ENCODE measurements at places on chromosomes 2 and 18.

DNA sequence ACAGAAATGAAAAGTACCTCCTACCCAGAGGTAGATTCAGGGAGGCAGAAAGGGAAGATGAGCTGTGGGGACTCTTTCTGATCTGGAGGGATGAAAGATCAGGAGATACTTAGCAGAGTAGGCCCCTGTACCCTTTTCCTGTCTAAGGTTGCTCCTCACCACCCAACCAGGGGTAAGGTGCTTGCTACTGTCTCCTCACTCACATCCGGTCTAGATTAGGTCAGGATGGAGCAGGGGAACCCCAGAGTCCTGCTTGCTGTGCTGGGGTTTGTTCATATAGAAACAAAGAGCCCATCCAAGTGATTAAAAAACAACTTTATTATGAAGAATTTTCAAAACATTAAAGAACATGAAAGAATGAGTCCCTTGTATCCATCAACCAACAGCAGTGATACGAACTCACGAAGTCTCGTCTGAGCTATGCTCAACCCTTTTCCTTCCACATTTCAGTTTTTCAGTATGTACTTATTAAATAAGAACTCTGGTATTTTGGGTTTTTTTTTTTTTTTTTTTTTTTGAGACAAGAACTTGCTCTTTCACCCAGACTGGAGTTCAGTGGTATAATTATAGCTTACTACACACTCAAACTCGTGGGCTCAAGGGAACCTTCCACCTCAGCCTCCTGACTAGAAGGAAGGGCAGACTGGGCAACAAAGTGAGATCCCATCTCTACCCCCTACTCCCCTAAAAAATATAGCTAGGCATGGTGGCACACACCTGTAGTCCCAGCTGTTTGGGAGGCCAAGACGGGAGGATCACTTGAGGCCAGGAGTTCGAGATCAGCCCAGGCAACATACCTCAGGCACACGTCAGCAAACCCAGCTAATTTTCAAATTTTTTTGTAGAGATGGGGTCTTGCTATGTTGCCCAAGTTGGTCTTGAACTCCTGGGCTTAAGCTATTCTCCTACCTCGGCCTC lies 28.5 kb upstream of the MCFD2 start:
- DNase-seq: no peak

DNA sequence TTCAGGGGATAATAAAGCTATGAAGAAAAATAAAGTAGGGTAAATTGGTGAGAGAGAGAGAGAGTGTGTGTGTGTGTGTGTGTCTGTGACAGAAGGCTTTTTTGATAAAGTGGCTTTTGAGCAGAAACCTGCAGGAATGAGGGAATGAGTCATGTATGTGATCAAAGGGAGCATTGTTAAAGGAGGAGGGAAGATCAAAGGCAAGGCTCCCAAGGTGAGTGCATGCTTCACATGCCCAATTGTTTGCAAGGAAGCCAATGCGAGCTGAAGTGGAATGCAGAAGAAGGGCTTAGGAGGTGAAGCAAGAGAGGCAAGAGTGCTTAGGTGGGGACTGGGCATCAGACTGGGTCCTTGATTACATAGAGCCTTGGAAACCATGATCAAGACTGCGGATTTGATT lies 96.8 kb downstream of the DNAH6 start:
- no peak for DNase-seq

DNA sequence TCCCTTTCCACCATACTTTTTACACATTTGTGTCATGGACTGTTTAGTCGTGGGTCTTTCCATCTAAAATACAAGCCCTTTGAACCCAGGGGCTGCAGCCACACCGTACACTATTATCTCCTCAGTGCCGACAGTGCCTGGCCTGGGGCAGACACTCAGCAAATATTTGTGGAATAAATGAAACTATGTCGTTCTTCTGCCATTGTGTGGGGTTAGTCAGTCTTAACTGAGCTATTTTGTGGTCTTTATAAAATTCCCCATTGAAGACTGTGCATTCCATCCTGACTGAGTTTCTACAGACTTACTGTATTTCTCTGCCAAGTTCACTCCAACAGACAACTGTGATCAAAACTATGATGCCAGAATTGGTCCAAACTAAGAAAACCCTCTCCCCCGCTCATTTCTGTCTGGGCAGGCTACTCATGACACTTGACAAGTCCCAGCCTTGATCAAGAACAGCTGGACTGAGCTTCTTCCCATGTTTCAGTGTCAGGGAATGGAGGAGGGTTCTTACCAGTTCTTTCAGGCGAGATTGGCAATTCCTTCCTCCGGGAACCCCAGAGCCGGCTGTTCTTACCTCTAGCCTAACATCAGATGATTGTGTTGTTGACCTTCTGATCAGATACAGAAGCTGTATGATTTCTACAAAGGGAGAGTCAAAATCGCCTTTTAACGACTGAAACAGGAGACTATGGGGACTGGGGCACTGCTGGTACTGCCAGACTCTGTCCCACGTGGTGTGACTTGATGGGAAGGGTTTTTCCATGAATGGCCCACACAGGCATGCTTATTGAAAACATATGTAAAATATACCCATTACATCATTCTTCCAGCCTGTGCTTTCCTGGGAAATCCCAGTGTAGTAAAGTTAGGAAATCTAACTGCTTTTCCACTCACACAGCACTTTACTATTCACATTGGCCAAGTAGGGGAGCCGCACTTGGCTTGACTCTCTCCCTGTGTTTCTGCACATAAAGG lies 77.4 kb upstream of the NPAS2 start:
- DNase-seq: no peak

DNA sequence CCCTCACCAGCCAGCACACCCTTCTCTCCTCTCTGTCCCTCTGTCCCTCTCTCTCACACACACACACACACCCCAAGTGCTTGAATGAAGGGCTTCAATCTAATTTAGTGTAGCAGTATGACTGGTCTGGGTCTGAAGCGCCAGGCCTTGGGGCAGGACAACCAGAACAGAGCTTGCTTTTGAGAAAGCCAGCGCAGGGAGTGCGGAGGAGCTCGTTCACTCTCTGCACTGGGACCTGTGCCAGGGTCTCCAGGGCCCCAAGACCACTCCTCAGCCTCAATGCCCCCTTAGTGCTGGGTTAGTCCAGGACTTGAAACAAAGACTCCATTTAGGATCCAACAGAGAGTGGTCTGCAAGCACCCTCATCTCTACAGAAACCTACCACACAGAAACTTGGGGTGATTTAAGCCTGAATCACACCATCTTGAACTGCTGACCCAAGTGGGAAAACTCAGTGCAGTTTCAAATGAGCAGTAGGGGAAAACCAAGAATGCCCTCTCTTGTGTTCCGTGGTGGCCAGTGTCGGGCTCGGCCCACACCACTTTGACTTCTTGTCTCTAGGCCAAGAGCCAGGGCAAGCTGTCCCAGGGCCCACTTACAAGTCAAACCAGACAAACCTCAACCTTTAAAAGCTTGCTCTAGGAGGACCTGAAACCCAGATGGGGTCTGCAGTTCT lies 66.6 kb upstream of the WIPF1 start:
- no peak for DNase-seq

DNA sequence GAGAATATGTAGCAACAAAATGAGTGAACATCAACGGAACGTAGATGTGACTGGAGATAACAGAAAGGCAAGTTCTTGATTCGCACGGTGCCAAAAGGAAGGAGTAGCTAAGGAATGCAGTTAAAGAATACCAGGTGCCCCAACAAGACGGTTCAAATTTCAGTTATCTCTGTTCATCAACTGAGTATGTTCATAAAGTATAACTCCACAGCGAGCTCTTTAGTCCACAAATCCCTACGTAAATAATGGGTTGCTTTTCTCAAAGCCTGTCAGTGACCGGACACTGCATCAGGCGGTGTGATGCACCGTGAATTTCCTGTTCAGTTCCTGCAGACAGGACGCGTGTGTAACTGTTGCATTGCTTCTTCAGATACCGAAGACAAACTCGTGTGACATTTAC lies 91.8 kb downstream of the NOL10 start:
- DNase-seq: no peak

DNA sequence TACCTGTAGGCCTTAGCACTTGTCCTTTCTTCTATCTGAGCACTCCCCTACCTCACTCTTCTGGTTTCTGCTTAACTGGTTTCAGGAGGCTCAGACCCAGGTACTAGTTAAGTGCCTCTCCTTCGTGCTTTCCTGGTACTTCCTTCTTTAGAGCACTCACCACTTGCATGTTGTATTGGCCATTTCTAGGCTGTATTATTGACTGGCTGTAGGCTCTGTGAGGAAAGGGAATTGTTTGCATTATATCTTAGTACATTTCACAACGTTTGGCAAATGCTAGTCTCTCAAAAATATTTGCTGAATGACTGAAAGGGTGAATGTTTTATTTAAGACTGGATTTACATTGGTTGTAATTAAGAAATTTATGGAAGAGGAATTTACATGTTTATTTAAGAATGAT lies 36.0 kb upstream of the SCN1A start:
- DNase-seq: no peak

DNA sequence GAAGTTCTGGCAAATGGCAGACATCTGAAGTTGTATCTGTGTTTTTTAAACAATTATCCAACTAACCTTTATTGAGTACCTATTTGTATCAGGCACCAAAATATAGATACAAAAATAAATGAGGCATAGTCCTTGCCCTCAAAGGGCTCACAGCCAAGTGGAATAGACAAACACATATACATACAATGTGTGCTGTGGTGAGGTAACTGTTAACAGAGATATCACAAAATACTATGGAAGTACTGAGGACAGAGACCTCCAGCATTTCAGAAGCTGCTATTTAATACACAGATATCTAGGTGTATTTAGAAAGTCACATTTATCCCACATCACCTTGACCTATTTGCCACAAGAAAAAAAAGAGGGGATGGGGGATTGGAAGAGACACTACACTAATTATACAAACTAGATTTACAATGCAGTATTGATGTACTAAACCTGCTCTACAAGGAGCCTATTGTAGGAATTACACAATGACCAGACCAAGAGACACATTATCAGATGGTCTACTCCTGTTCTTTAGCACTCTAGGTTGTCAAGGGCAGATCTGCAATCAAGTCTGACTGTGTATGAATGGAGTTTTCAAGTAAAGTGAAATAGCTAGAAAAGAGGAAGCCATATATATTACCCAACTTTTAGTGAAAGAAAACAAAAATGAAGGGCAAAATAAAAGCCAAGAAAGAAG lies 62.2 kb downstream of the SPIRE1 start:
- no peak for DNase-seq

GRCh38 chr2:69616755-69617154 lies 26.8 kb downstream of the AAK1 start:
- DNase-seq: peak; percentile 5

GRCh38 chr18:5103286-5103685 lies 93.8 kb downstream of the AKAIN1 start:
- no peak for DNase-seq

DNA sequence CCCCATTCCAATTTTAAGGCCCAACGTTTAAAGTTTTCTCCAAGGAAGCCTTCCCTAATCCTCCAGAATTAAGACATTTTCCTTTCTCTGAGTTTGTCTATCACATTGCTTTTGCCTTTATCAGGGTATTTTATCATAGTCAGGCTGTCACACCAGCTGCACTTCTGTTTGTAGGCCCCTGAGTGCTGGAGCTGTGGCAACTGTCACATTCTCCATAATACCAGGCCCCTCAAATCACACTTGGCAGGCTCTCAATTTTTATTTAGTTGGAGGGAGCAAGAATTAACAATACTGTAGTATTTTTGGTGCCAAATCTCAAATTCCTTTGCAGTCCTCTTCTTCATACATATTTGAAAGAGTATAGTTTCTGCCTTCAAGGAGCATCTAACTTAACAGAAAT lies 122.2 kb downstream of the FSHR start:
- no peak for DNase-seq

DNA sequence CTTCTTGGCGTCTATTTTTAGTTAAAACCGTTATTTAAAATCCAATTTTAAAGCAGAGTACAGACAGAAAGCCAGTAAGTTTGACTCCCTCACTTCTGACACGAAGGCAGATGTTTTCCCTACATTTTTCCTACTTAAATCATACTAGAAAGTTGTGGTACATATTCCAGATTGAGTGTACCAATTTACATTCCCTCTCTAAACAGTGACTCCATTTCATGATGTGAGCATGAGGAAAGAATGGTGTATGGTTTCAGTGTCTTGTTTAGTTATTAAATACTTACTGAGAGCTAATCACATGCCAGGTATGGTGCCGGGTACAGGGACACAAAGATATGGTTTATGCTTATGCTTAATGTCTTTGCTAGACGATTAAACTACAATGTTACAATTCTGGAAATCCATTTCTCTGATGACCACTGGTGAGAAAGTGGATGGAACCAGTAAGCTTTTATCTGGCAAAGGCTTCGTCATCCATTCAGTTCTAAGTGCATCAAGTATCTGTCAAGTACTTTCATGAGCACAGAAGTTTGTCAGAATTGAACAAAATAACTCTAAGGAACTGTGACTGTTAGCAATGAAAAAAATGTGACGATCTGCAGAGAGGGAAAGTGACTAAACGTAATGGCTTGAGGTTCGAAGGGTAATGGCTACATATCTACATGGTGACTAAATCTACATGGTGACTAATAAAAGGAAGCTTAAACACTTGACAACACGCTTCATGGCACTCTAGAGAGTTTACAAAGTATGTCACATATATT lies 25.7 kb downstream of the MAP4K3 start:
- no peak for DNase-seq

DNA sequence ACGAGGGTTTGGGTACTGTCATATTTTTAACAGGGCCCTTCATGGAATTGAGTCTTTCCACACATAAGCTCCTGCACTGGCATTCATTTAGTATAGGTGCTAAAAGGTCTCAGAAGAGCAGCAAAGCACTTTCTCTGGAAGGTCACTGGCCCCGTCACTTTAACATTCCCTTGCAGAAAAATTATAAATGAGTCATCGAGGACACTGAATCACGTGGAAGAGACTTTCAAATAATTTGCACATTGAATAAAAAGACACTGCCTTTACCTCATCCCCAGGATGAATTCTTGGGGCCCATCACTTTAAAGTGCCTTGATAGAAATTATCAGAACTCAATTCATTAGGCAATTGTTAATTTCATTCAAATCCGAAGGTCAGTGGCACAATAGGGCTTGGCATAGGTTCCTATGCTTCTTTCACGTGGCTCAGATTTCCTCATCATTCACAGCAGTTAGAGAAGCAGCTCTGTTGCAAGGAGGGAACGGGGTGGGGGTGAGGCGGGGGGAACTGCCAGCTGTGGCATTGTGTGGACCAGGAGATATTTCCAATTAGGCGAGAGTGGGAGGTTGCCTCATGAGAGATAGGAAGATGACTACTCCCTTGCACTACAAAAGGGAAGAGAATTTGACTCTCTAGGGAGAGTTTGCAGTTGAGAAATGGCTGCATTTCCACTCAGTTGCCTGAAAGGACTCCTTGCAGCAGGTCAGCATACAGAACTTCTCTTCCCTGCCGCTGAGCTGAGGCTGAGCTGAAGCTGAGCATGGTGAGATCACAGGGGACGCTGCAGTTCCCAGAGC lies 86.3 kb upstream of the NPAS2 start:
- no peak for DNase-seq

GRCh38 chr2:234816491-234816890 lies 135.3 kb upstream of the SH3BP4 start:
- DNase-seq: no peak

All from stimulated activated CD8-positive, alpha-beta memory T cell treated with anti-CD3 and anti-CD28 coated beads, Interleukin-7, amount 100 ng/mL, for 1 hour (primary cell).